ENCODE measurements at places on chromosomes 7 and 10.
A peak's percentile ranks its signal among the peaks of the same experiment; 100 is the strongest.

GRCh38 chr10:92239600-92240288, 51.1 kb downstream of the CPEB3 start:
- no peak for DNase-seq

GRCh38 chr7:52506325-52506724, 529.1 kb upstream of the POM121L12 start:
- no peak for DNase-seq

DNA sequence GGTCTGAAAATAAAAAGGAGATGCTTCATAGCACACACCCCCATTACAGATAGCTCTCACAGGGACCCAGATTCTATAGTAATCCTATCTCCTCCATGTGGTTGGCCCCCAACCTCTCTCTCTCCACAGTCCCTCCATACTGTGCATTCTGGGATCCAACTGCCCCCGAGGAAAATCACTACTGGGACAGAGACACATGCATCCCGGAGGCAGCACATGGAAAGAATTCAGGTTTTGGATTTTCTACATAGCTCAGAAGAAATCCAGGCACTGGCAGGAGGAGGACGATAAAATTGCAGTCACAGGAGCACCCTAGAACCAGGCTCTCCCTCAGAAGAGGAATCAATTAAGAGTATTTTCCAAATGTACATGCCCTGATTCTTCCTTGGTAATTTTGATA, 239.5 kb downstream of the ELMO1 start:
- no peak for DNase-seq

GRCh38 chr7:146722986-146723385, 606.4 kb downstream of the CNTNAP2 start:
- no peak for DNase-seq

DNA sequence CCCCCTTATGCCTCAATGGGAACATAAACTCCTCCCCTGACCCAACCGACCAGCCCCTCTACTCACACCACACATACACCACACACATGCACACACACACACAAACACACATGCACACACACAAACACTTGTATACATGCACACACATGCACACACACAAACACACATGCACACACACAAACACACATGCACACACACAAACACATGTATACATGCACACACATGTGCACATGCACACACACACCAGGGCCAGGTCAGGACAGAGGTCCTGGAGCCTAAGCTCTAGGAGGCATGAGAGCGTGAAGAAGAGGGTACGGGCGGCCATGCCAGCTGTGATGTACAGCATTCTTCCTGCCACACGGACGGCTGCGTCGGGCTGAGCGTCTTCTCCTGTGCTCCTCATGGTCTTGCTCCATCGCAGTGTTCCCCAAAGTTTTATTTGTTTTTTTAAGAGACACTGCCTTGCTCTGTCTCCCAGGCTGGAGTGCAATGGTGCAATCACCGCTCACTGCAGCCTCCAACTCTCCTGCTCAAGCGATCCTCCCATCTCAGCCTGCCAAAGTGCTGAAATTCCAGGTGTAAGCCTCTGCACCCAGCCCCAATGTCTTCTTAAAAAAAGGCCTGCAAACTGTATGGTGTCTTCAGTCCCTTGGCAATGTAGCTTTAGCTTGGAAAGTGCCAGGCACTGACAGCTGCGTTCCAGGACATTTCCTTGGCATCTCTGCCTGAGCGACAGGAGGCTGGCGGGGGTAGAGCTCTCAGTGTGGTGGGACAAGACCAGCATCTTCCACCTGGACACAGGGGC, 38.8 kb upstream of the INPP5A start:
- no peak for DNase-seq

- no peak for DNase-seq
Measured at GRCh38 chr10:75234683-75235374, 928 bp downstream of the COMTD1 start.

- DNase-seq, result no peak
Measured at GRCh38 chr7:98315318-98315993, 34.0 kb downstream of the BRI3 start.

DNA sequence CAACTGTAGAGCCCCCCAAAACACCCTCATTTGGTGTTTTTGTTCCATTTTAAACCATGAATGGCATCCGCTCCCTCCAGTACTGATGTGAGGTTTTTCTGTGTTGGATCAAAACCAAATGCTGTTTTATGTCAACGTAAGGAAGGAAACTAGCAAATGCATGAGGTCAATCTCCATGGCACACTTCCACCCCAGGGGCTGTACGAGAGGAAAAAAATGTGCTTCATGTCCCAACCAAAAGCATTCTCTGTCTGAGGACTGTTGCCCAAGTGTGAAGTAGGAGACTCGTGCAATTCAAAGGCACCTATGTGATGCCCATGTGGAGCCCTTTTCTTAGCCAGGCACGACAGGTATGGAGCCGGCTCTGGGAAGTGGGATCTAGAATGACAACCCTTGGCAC, 180.3 kb upstream of the MKI67 start:
- DNase-seq, result no peak

DNA sequence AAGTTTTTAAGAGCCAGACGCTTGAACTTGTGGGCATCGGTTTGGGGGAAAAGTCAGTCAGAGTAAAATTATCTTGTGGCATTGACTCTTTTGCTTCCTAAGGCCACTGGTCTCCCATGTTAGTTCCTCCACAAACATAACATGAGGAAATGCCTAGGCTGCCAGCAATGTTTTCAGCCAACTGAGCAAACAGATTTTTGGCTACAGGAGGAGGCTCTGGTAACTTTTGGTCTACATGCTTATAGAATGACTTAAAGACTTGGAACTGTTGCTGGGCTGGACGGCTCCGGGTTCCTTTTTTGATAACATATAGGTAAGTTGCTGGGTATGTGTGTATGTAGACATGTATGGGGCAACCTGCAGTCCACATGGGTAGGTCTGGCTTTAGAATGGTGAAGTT, 9.6 kb upstream of the ZNF239 start:
- DNase-seq, result no peak

- DNase-seq, result no peak
Measured at GRCh38 chr7:94405506-94405905, 10.8 kb downstream of the COL1A2 start.

- no peak for DNase-seq
Measured at GRCh38 chr10:117477211-117477947, 65.2 kb upstream of the EMX2 start.

DNA sequence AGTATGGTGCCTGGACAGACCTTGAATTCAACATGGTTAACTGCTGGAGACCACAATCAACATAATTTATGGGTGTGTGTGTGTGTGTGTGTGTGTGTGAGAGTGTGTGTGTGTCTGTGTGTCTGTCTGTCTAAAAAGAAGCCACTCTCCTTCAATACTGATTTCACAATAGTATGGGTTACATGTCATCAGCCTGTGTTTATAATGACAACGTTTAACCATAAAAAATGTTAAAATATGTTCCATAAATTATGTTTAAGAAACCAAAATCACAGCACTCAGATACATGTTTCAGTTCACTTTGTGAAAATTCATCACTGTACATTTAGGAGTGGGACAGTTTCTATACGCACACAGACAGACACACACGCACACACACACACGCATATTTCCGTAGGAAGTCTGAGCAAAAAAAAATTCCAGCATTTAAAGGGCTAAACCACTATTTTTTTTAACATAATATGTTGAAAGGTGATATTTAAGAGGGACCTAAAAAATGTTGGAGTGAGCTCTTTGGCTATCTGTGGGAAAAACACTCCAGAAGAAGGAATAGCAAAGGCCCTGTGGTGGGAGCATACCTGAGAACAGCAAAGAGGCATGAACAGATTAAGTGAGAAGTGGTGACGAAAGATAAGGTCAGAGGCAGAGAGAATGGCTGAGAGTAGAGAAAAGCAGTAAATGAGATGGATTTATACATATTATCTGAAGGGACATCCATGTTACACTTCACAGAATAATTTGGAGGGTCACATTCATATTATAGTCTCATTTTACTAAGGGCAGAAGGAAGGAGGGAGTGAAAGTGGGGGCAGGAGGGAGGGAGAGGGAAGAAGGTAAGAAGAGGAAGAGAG, 10.9 kb downstream of the PDZD8 start:
- DNase-seq, result no peak

GRCh38 chr10:132223156-132223590, 36.4 kb downstream of the DPYSL4 start:
- peak; percentile 21 for DNase-seq

DNA sequence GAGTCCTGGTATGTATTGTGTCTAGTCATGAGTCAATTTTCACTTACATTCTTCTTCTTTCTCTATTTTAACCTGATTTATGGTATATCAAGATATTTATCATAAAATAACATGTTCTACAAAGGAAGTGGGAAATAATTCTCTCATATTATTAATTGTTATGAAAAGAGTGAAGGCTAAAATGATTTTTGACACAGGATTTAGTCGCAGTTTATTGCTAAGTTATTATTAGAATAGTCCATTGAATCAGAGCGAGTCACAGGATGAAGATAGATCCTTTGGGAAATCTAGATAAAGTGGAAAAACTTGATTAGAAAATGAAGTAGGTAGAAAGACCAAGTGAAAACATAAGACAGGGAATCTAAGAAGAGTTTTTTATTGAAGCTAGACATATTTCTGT, 184.3 kb upstream of the DGKB start:
- DNase-seq, result no peak

- DNase-seq, result no peak
Measured at GRCh38 chr7:47087866-47088265, 494.0 kb downstream of the TNS3 start.

DNA sequence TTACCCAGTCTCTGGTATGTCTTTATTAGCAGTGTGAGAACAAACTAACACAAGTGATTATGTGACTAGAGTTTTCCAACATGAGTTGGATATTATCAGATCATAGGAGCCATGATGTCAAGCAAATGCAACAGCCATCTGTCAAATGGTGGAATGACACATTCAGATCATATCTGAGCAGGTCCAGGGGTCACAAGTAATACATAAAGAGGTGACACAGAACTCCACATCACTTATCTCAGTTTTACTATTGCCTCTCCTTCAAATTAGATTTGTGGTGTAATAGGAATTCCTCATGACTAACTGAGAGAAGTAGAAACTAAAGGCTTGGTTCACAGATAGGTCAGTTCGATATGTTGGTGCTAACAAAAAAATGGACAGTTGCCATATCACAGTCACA, 12.2 kb upstream of the SAMD9L start:
- no peak for DNase-seq

GRCh38 chr10:6543431-6544005, 36.6 kb downstream of the PRKCQ start:
- no peak for DNase-seq

DNA sequence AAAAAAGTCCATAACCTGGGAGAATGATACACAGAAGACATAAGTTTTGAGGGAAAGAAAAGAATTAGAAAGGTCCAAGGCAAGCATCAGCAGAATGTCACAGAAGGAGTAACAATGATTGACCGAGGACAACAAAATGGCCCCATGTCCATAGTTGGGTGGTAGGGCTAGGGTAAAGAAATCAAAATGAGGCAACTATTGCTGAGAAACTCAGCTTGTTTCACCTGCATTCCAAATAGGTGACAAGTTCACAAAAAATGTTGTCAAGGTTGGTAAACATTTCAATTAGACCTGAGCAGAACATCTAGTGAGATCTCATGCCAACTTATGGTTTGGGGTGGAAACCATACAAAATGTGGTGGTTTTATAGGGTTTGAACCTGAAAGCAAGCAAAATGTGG, 22.8 kb upstream of the DLX6 start:
- DNase-seq, result no peak

DNA sequence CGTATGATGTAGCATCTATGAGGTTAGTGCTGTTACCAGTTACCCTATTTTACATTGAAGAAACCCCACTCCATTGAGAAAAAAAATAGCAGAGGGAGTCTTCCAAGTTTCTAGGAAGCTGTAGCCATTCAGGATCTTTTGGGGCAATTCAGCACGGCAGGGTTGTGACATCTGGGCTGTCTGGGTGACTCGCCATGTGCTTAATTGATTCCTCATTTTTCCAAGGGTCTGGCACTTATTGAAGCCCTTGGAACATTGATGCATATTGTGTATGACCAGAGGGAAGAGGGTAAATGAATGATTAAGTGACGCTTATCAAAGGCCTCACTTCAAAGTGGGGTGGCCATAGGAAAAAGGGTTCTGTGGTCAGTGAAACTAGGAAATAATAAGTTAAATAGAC, 248.7 kb downstream of the ARHGAP12 start:
- no peak for DNase-seq

DNA sequence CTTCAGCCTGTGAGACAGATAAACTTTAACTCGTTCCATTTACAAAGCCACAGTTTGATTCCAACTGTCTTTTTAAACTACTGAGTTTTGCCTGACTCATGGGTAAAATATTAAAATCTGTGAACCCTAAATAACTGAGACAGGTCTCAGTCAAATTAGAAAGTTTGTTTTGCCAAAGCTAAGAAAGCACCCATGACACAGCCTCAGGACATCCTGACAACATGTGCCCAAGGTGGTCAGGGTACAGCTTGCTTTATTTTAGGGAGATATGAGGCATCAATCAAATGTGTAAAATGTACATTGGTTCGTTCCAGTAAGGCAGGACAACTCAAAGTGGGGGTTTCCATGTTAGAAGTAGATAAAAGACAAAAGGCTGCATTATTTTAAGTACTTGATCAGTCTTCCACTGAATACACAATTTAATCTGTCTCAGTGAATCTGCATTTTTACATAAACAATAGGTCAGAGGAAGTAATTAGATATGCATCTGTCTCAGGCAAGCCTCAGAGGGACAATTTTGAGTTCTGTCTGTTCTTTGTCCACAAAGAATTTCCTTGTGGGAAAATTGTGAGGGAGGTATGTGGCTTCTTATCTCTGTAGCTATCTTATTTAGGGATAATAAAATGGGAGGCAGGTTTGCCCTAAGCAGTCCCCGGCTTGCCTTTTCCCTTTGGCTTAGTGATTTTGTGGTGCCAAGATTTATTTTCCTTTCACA, 11.0 kb upstream of the PIP start:
- DNase-seq, result no peak

GRCh38 chr10:73644015-73644743, 2.9 kb upstream of the MYOZ1 start:
- peak; percentile 11 for DNase-seq

Measured in GM04503 (cell line).